ENCODE measurements at places on chromosomes 3 and 15. TPM values are rescaled to one million over a fixed set of nuclear protein-coding genes. Genes with fewer than 3 reads are reported as not detected.

The CPB1 gene
- total RNA-seq, result 6.9 TPM

The CLDN1 gene
- 14.6 TPM for total RNA-seq

The MYRIP gene
- 5.9 TPM for total RNA-seq

The GNAT1 gene
- total RNA-seq, result not detected

The ERICH6 gene
- total RNA-seq, result not detected

The DISP2 gene
- total RNA-seq, result 6.5 TPM

The GPR176 gene
- 4.6 TPM for total RNA-seq

The SH3BP5 gene
- total RNA-seq, result 110 TPM

The ALG1L2 gene
- 1.5 TPM for total RNA-seq

The KBTBD13 gene
- total RNA-seq, result not detected

The MRPL47 gene
- 24.5 TPM for total RNA-seq

The SLC28A1 gene
- total RNA-seq, result not detected

DNA sequence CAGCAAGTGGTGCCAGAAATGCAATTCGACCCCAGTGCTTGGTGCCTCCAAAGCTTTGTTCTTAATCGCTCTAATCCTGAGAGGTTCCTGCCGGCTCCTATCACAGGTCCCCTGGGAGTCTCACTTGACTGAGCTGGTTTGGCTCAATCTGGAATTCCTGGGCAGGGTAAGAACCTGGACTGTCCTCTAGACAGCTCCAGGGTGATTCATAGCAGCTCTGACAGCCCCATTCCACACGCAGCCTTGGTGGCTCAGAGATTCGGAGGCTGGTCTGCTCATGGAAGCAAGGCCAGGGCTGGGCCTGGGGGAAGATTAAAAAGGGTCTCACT lies 37.9 kb downstream of the MYO5C start:
- DNase-seq, result no peak

DNA sequence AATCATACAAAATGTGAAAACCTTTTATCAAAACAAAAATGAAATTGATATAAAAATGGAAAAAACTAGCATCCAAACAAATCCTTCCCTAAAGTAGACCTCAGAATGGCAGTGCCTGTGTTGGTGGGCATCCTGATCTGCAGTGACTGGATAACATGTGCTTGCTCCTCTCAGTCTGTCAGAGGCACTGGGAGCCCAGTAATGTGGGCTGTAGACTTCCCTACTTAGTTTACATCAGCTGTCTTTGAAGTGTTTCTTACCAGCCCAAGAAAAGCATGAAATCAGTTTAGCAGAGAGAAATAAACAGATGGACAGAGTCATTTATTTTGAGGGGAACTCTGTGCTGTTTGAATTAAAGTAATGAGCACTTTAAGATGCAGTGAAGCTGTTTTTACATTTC lies 37.8 kb upstream of the RORA start:
- DNase-seq, result no peak

GRCh38 chr3:60803216-60804173 lies 447.8 kb downstream of the FHIT start:
- no peak for DNase-seq

DNA sequence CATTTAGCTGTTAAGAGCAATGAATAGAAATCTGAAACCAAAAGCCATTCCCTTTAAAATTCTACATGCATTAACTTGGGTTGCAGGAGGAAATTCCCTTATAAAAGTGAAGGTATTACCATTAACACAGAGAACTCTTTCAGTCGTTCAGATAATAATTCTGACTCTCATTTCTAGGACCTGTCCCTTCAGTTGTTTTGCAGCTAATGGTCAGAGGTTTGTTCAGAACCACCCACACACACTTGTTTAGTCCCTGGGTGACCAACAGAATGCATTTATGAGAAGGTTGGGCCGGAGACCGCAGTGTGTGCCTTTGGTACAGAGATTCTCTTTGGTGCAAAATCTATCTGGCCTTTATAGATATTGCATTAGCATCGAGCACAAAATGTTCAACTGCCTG lies 492.5 kb downstream of the NLGN1 start:
- no peak for DNase-seq

GRCh38 chr3:170717410-170718402 lies 131.8 kb upstream of the SLC7A14 start:
- peak; percentile 70 for DNase-seq

DNA sequence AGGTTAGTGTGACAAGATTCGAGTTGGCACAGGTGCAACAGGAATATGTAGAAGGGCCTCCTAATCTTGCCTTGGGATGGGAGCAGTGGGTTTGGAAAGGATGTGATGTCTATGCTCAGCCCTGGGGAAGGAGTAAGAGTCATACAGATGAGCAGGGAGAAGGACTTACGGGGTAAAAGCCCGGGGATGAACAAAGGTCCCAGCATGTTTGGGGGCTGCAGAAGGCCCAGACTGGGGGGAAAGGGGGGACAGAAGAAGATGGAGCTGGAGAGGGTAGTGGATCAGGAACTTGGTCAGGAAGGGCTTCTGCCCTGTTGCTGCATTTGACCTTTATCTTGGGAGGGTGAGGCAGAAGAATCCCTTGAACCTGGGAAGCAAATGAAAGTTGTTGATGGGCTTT lies 240.1 kb upstream of the ST8SIA2 start:
- no peak for DNase-seq

- DNase-seq, result peak; percentile 83
These were observed 85.8 kb downstream of the HMG20A start for GRCh38 chr15:77506311-77507142.

GRCh38 chr3:170309046-170309445 lies 48.5 kb upstream of the SKIL start:
- no peak for DNase-seq

- no peak for DNase-seq
These were observed 91.5 kb downstream of the ST6GAL1 start for GRCh38 chr3:187021748-187022402.

- DNase-seq, result no peak
These were observed 15.2 kb upstream of the TMEM212 start for GRCh38 chr3:171827836-171828458.

DNA sequence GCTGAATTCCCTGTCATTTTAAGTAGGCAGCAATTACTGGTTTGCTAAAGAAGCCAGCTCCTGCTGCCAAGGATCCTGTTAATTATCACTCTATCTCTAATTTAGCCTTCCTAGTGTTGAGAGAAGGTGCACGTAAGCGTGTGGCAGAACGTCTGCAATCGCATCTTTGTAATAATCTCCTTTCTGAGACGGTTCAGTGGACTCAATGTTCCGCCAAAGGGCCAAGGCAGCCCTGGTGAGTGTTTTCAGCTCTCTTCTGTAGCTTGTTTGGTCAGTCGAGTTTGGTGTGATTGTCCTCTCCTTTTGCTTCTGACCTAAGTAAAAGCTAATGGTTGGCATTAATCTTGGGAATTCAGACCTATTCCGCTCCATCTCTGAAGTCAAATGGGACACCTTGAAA lies 24.2 kb downstream of the MITF start:
- no peak for DNase-seq

DNA sequence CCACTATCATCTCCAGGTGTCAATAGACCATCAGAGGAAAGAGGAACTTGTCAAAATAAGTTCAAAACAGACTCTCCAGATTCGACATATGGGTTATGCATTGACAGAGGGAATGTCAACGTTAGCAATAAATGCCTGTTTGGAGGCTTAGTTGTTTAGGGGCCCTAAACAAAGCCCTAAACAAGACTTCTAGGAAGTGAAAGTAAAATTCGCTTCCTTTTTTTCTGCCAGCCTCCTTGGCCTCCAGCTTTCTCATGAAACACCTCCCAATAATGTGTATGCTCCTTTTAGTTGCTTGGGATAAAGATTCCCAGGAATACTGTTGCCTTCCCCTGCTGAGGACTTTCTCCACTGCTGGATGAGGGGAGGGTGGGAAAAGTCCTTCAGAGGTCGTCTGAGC lies 70.9 kb upstream of the ARNT2 start:
- DNase-seq, result no peak

DNA sequence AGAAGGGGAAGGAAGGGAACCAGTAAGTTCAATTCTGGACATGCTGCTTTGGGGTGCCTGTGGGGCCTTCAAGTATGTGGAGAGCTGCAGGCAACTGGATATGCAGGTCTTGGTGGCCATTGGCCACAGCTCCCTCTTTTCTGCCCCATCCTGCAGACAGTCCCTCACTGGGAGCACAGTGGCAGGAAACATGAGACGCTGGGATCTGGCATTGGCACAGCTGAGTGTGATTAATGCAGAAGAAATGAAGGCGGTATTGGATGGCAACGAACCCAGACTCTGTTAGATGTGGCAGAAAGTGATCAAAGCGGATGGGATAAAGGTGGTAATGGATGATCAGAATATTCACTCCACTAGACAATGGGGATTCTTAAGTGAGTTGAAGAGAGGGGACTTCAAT lies 23.2 kb upstream of the VPS8 start:
- DNase-seq, result no peak

GRCh38 chr15:74373056-74373650 lies 5.7 kb upstream of the CYP11A1 start:
- DNase-seq, result no peak

DNA sequence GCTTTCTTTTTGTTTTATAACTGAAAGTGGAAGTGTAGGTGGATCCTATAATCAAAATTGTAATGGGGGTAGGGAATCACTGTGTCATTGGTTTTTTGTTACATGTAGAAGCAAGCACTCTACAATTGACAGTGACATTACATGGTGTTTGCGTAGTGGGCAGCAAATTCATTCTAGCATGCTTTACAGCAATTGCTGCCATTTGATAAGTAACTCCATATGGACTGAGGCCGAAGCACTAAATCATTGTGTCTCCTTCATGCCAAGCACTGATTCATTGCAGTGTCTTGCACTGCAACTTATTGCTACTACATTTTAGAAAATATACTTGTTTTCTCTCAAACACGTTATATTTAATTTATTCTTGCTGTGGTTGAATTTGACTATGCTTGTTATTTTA lies 933.9 kb downstream of the NSUN3 start:
- DNase-seq, result no peak

GRCh38 chr15:25931851-25932250 lies 68.7 kb upstream of the ATP10A start:
- no peak for DNase-seq

GRCh38 chr15:52255935-52256334 lies 39.7 kb downstream of the MYO5C start:
- DNase-seq, result no peak

GRCh38 chr15:22808240-22808639 lies 21.8 kb downstream of the NIPA1 start:
- DNase-seq, result no peak

DNA sequence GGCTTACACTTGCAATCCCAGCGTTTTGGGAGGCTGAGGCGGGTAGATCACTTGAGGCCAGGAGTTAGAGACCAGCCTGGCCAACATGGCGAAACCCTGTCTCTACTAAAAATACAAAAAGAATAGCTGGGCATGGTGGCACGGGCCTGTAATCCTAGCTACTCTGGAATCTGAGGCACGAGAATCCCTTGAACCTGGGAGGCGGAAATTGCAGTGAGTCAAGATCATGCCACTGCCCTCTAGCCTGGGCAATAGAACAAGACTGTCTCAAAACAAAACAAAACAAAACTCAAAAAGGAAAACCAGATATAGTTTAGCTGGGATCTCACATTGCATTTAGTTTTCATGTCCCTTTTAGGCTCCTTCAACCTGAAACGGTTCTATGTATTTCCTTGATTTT lies 2.9 kb upstream of the USP50 start:
- no peak for DNase-seq

GRCh38 chr15:82970078-82970686 lies 15.8 kb upstream of the RAMAC start:
- no peak for DNase-seq

DNA sequence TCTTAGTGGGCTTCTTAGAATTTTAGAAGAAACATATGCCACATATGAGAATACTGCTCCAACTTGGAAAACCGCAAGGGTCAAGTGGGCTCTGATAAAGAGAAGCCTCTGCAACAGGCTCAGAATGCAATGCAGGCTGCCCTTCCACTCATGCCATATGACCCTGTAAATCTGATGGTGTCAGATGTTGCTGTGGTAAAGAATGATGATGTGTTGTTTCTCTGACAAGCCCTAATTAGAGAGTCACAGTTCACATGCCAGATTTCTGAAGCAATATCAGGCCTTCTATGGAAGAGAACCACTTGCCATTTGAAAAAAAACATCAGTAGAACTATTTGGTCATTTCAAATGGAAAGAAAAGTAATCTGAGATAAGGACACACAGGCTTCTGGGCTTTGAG lies 749.6 kb downstream of the AGBL1 start:
- no peak for DNase-seq

DNA sequence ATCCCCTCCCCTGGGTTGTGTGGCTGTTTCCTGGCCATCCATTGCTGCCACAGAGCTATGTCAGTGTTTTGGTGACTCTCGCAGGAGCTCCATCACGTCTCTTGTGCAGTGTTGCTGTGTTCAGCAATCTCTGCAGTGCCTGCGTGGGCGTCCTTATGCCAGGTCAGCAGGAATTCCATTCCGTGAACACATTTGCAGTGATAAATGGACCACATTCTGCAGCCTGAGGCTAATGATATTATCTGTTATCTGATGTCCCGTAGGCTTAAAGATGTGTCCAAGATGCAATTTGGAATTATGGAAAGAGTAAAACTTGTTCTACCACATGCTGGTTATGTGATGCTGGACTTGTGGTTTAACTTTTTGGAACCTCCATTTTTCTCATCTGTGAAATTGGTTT lies 25.5 kb upstream of the COL6A6 start:
- DNase-seq, result no peak

- no peak for DNase-seq
These were observed 141.3 kb upstream of the UBE2E1 start for GRCh38 chr3:23664459-23664858.

DNA sequence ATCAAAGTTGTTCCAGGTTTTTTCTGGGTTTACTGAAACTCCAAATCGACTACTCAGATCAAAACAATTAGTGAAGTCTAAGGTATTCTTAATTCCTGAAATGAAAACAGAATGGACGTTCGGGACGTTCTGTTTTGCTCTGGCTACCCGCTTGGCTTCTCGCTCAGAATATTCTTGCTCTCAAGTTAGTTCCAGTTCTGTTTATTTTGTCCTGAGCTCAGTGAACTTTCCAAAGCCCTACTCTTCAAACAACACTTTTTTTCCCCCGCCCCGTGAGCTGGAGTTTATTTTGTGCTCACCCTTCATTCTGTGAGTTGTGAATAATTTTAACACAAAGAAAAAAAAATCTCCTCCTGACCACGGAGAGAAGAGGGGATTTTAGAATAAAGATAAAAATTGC lies 72.6 kb downstream of the SAMMSON start:
- DNase-seq, result no peak

GRCh38 chr3:11435440-11436165 lies 163.4 kb downstream of the ATG7 start:
- DNase-seq, result no peak

Data from upper lobe of right lung (tissue), 1 donor.